ENCODE measurements at places on chromosomes 11 and 22.
A peak's percentile ranks its signal among the peaks of the same experiment; 100 is the strongest.

GRCh38 chr11:68470304-68470811 lies 9.8 kb downstream of the PPP6R3 start:
- DNase-seq = no peak

- no peak for DNase-seq
These were observed 2.5 kb upstream of the SSH3 start for GRCh38 chr11:67300756-67301312.

DNA sequence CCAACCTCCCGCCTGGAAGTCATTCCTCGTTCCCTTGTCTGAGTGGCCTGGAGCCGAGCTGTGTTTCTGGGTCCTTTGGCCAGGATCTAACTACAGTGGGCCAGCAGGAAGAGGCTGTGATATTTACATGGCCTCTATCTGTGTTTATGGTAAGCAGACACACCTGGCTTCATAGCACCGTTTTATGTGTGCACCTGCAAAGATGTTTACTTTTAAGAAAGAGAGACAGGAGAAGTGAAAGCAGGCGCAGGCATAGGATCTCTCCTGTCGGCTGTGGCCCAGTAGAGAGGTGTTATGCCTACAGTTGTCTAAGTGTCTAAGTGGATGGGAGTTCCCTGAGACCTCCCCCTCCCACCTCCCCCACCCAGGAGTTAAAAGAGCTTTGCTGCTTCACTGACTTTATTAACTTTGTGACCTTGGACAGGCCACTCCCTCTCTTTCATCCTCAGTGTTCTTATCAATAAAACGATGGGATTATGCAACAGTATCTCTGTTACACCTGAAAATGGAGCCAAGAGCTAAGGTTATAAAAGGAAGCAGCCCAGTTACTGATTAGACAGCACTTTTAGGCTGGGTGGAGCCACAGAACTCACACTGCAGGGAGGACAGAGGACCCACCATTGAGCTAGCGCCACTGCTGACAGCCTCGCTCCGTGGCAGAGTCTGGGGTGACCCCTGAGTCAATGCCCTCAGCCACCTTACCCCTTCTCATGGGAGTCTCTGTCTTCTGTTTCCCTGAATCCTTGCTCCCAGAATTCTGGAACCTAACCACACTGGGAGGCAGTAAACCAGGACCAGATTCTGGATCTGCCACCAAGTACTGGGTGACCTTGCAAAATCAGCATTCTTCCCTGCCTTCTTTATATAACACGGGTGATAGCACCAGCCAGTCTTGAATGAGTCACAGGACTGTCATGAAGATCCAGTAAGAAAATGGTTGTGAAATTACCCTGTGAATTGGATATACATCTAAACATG lies 22.0 kb downstream of the ST14 start:
- DNase-seq = peak; percentile 51

GRCh38 chr11:44191322-44192016 lies 96.0 kb downstream of the EXT2 start:
- DNase-seq = no peak

DNA sequence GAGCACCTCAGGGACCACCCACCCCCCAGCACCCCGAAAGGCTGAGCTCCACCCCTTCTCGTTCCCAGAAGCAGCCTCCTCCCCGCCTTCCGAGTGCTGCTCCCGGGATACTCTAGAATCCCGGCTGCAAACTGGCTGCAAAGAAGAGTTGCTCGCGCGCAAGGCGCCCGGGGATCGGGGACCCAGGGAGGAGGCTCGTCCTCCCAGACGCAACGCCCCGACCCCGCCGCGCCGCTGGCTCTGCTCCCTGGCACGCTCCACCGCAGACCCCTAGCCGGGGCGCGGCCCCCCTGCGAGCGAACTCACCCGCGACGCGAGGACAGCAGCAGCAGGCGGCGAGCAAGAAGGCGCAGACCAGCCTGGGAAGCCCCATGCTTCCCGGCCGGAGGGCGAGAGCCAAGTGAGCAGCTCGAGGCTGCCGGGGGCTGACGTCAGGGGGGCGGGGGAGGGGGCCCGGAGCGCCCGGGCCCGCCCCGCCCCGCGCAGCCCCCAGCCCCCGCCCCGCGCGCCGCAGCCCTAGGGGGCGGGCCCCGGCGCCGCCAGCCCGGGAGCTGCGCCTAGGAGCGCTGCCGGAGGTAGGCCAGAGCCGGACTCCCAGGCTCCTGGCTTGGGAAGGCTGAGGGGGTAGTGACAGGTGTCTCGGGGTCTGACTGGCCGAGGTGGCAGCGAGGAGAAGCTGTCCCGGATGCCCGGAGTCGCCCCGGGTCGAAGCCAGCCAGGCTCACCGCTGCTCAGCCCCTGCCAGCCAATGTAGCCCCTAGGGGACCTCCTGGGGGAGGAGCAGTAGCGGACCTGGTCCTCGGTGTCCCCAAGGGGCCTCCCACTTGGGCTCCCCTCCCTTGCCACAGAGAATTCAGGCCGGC lies at the start of gene MCAM:
MCAM (minus strand) TSS at position 402 of the 863 bp plus-strand sequence; CDS start at position 373, 29 bp downstream.
- DNase-seq = no peak

DNA sequence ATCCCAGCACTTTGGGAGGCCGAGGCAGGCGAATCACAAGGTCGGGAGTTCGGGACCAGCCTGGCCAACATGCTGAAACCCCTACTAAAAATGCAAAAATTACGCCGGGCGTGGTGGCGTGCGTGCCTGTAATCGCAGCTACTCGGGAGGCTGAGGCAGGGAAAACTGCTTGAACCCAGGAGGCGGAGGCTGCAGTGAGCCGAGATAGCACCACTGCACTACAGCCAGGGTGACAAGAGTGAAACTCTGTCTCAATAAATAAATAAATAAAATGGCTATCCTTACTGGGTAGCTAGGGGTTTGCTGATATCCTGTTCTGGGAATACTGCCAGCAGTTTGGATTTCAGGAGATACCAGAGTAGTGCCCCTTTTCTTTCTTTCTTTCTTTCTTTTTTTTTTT lies 2.4 kb upstream of the RBM14 start:
- DNase-seq = no peak

DNA sequence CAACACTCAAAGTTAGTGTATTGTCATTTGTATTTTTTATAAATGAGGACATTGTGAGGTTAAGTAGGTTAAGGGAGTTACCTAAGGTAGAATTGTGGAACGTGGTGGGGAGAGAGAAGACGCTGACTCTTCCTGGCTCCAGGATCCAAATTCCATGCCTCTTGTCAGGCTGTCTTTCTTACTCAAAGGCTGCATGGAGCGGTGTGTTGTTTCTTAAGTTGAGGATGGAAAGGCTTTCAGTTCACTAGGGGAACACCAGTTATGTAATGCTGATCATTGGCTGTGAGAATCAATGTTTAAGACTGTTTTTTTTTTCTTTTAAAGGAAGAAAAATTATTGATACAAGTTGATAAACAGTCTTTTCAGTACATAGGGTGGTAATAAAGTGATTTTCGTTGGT lies 2.9 kb downstream of the UBE2L3 start:
- no peak for DNase-seq

DNA sequence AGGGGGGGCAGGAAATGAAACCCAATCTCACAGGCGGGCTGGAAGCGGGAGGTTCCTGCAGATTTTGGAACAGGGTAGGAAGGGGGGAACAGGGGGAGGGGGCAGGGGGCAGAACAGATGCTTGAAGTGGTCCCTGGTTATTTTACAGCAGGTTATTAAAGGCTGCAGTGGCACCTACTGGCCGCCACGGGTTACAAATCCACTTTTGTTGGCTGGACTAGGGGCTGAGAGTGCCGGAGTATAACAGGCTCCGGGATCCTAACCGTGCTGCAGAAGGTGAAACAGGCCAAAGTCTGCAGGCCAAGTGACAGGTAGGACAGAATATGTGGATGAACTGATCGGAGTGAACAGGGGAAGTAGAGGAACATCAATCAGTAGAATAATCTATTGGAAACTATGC lies 2.5 kb downstream of the ROBO3 start:
- no peak for DNase-seq

DNA sequence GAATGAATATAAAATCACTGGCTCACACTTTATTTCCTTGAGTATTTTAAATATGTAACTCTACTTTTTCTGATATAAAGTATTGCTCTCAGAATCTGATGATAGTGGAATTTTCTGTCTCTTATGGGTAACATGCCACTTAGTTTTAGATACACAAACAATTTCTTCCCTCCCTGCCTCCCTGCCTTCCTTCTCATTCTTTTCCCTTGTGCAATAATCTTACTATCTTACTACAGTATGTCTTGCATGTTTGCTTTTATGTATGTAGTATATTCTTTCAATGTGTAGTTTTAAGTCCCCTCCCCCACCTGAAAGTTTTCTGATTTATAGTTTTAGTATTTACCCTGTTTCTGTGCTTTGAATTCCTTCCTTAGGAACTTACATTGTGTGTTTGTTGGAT lies 48.4 kb downstream of the INSC start:
- DNase-seq = no peak

DNA sequence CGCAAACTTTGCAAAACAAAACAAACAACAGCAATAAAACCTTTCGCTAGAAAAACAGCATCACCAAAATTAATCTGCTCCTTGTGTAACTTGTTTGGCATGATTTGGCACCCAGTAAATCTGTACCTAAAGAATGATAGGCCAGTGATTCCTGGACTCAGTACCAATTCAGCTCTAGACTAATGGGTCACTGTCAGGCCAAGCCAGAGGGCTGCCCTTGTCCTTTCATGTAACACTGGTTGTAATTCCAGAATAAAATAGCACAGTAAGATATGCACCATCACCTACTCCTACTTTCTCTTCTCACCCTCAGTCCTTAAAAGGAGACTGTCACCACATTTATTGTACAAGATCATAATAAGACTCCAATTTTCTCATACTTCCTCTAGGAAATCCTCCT lies 341.6 kb upstream of the PITPNB start:
- DNase-seq = no peak

GRCh38 chr11:33906484-33907186 lies 14.8 kb upstream of the LMO2 start:
- no peak for DNase-seq

DNA sequence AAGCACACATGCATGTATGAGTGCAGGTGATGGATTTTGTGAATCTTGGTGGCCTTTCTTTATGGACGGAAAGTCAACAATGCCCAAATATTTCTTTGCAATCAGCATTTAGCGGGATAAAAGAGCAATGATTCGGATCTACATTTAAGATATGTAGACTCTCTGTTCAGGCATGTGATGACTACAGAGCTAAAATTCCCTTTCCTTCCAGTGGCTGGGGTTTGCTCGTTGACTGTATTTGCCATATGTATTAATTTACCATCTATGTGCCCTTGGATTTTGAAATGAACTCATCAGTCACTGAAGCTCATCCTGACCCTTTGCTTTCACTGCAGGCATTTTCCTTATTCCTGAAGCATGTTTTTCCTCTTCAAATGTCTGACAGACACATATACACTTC lies 13.6 kb downstream of the BLID start:
- no peak for DNase-seq

- no peak for DNase-seq
These were observed 12.0 kb upstream of the MUC6 start for GRCh38 chr11:1048375-1049070.

DNA sequence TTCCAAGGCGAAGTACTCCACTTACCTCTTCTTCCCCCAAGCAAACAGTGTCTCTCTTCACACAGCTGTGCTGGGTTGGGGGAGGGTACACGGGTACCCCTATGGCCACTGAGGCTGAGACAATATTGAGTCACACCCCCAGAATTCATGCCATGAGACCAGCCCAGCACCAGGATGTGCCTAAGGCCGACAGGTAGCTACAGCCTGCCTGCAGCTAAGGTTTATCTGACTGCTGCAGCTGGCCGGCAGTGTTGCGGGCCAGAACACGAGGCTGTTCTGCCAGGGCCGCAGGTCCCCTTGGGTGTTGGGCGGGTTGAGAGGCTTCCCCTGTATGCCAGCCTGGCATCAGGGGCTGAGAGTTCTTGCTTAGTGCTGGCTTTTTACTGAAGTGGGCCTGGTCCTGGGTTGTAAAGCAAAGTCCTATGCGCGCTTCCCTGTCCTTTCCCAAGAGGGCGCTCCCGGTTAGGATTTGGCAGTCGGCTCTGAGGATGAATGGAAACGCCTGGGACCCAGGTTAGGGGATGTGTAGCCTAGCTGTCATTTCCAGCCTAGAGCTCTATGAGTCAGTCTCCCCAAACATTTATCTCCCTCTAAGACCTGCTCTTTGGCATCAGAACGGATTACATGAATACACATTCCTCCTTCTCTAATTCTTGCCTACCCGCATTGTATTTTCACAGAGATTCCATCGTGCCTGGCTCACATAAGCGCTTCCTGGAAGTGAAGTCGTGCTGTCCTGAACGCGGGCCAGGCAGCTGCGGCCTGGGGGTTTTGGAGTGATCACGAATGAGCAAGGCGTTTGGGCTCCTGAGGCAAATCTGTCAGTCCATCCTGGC lies 7.1 kb downstream of the USP18 start:
- DNase-seq = peak; percentile 97

DNA sequence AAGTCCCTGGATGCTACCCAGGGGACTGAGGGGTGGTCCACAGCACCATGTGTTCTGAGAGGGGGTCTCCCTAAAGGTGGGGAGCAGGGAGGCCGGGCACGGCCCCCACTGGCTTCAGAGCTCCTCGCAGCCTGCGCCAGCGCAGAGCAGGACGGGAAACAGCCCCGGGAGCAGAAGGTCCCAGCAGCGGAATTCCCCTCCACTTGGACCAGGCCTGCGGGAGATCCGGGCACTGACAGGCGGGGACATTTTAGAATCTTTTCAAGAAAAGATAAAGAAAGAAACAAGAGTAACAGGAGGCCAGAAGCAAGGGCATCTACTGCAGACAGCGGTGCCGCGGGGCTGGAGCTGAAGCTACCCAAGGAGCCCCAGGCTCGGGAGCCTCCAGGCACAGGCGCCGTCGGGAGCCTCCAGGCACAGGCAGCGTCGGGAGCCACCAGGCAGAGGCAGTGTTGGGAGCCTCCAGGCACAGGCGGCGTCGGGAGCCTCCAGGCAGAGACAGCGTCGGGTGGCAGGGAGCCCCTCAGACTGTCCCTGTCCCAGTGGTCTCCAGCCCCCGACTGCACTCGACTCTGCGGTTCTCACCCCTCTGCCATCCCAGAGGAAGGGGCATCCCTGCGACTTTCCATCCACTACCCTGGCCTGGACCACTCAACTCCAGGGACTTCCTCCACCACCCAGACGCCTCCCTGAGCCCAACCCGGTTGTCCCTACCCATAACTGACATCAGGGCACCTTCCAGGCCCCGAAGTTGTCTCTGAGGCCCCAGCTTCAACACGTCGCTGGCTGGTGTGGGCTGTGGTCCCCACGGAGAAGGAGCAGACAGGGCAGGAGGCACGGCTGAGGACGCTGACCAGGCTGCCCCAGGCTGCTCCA lies 211.1 kb downstream of the BRD1 start:
- no peak for DNase-seq

- DNase-seq = no peak
These were observed 811.0 kb downstream of the METTL15 start for GRCh38 chr11:28919194-28919593.

GRCh38 chr22:24230911-24231656 lies 13.8 kb downstream of the GGT5 start:
- DNase-seq = no peak

DNA sequence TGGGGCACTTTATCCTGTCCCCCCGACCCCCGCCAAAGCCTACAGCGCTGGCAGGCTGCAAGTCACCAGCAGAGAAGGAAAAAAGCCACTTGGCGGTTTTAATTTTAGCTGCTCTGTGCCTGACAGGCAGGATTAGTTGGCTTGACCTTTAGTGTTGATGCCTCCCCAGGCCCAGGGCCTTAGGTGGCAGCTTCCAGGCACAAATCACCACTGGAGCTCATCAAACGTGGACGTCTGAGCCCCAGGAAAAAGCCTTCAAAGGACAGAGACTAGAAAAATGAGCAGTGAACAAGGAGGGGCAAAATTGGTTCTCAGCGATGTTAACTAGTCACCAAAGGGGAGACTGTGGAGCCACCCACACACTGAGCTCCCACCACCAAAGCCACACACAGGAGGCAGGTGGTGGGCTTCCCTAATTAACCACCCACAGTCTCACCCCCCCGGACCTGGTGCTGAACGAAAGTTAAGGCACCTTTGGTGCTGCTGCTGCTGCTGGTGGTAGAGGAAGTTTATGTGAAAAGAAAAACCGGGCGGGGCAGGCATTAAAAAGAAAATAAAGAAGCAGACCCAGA lies 4.4 kb upstream of the PYGM start:
- DNase-seq = no peak
